ENCODE measurements at places on chromosomes 4 and X.

- DNase-seq, result no peak
Observed at GRCh38 chr4:132530861-132531260, 618.2 kb upstream of the PCDH10 start.

DNA sequence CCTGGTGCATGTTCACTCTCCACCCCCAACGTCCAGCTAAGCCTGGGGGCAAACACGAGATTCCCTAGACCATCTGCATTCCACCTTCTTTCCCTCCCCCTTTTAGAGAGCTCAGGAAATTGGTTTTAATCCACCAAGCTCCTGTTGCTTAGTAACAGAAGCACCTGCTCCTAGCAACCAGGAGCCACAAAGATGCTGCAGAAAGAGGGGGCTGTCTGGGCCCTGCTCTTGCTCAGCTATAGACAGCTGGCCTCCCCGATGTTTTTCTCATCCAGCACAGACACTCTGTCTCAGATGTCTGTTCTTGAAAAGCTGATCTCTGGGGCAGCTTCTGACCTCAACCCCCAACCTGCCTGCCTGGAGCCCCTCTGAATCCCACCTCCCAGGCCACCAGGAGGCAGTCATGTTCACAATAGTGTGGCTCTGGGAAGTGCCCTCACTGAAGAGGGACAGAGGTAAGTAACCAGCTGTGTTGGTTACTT is 71.5 kb downstream of the SLC16A2 start:
- DNase-seq, result peak; percentile 58

- no peak for DNase-seq
Observed at GRCh38 chrX:135632353-135632752, 81.1 kb upstream of the CT45A1 start.

- DNase-seq, result no peak
Observed at GRCh38 chrX:10358958-10359357, 202.2 kb downstream of the CLCN4 start.

DNA sequence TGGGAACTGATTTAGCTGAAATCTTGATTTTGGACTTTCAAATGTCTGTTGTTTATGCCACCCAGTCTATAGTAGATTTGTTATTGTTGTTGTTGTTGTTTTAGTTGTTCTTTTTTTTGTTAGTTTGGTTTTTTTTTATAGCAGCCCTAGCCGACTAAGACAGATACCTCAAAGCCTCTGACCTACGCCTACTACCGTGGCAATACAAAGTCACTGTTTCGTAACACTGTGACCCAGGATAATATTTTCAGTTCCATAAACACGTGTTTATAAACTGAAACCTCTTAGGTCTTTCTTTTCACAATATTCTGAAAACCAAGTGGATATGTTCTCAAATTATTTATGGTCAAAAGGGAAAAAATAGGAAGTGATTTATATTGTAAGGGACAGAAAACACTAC is 32.8 kb downstream of the VCX2 start:
- DNase-seq, result no peak

DNA sequence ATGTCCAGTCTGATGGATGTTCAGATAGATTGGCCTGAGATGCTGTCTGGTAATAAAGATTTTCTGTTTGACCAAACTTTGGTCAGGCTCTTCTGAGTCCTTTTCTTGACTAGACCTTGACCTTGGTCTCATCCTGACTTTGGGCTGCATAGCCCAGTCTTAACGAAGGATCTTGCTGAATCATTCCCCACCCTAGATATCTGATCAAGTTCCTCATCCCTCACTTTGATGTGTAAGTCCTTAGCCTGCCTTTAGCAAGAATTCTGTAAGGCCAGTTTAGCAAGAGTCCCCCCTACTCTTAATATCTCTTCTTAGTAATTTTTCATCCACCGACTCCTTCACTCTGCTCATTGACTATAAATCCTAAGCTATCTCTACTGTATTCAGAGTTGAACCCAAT is 244.4 kb upstream of the JADE1 start:
- no peak for DNase-seq

- no peak for DNase-seq
Observed at GRCh38 chr4:32519060-32519459, 1798.9 kb downstream of the PCDH7 start.

- no peak for DNase-seq
Observed at GRCh38 chr4:17273047-17273446, 238.8 kb downstream of the QDPR start.

GRCh38 chr4:113641025-113641431 is 120.5 kb downstream of the CAMK2D start:
- no peak for DNase-seq

GRCh38 chrX:12452268-12452667 is 314.0 kb downstream of the FRMPD4 start:
- DNase-seq, result no peak

DNA sequence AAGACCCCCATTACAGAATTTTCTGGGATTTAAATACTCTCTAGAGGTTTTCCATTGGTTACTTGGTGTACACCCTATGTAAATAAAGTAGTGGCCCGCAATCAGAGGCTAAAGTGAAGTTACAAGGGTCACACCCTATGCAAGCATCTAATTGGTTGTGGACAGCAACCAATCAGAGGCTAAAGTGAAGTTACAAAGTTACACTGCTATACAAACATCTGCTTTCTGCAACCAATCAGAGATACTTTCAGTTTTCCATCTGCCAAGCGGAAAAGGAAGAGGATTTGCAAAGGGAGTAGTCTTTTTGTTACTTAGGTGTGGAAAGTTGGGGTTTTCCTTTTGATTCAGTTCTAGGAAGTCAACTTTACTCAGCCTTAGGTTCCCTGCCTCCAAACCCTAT is 2.0 kb upstream of the ATRX start:
- no peak for DNase-seq

DNA sequence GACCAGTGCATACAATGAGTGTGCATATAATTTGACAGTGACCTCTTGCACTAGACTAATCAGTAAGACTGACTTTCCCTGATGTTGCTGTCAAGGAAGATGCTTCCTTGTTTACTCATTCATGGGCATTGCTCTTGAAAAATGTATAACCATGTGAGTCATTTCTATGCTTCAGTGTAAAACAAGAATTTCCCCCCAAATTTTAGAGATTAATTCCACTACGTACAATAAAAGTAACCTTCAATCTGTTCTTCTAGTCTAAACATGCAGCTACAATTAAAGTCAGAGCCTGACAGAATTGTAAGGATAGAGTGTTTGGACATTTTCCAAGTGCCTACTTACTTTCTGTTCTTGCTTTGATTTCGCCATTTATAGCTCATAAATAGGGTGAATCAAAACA is 935.7 kb downstream of the RAPGEF2 start:
- DNase-seq, result no peak

GRCh38 chr4:30656828-30657227 is 63.3 kb upstream of the PCDH7 start:
- DNase-seq, result no peak

GRCh38 chr4:34289962-34290361 is 1954.4 kb downstream of the ARAP2 start:
- no peak for DNase-seq

- peak; percentile 40 for DNase-seq
Observed at GRCh38 chrX:51395810-51396728, 63.4 kb downstream of the NUDT10 start.

- DNase-seq, result no peak
Observed at GRCh38 chrX:18471296-18471695, 45.9 kb downstream of the CDKL5 start.

DNA sequence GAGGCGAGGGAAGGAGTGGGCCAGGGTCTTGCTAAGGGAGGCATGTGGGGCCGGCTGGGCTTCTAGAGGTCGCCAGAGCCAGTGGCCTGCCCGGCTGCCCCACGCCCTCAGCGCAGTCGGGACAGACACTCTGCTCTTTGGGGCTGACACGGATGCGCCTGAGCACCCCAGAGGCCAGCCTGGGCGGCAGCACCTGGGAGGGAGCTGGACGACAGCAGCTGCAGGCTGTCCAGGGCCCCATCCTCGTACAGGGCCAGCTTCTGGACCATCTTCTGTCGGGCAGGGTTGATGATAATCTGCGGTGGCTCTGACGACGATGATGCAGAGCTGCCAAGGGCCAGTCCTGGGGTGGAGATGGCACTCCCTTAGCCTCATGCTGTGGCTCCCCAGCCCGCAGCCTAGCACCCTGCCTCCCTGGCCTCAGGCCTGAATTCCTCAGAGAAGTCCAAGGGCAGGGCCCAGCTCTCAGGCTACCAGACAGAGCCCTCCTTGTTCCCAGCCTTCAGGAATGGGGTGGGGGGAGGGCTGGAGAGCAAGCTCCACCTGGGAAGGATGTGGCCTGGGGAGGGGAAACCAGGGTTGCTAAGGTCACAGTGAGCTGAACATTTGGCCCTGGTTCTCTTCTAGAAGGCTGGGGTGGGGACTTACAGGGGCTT is 7.2 kb downstream of the IRAK1 start:
- DNase-seq, result no peak

DNA sequence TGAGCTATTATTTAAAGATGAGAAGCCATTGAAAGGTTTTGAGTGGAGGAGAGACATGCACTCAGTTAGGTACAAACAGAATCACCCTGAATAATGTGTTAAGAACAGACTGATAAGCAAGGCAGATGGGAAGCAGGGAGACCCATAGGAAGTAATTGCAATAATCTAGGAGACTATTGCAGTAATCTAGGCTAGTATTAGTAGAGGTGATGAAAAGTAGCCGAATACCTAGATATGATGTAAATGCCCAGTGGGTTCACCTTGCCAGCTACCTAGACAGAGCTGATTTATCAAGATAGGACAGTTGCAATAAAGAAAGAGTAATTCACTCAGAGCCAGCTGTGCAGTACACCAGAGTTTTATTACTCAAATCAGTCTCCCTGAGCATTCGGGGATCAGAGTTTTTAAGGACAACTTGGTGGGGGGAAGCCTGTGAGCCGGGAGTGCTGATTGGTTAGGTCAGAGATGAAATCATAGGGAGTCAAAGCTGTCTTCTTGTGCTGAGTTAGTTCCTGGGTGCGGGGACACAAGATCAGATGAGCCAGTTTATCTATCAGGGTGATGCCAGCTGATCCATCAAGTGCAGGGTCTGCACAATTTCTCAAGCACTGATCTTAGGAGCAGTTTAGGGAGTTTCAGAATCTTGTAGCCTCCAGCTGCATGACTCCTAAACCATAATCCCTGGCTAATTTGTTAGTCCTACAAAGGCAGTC is 427.5 kb downstream of the RPA4 start:
- no peak for DNase-seq

DNA sequence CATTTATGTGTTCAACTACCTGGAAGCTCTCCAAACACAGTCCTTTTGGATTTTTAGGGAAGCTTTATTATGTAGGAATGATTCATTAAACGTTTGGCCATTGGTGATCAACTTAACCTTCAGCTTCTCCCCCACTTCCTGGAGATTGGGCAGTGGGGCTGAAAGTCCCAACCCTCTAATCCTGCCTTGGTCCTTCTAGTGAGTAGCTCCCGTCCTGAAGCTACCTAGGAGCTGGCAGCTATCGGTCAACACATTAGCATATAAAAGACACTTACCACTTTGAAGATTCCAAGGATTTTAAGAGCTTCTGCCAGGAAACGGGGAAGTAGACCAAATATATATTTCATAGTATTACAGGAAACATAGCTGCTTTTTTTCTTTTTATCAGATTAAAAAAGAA is 69.7 kb downstream of the MCUB start:
- DNase-seq, result no peak

GRCh38 chr4:125951261-125951887 is 636.6 kb downstream of the FAT4 start:
- no peak for DNase-seq

GRCh38 chr4:68359508-68359907 is 9.6 kb upstream of the YTHDC1 start:
- no peak for DNase-seq

- no peak for DNase-seq
Observed at GRCh38 chr4:137649711-137650450, 117.6 kb upstream of the PCDH18 start.

DNA sequence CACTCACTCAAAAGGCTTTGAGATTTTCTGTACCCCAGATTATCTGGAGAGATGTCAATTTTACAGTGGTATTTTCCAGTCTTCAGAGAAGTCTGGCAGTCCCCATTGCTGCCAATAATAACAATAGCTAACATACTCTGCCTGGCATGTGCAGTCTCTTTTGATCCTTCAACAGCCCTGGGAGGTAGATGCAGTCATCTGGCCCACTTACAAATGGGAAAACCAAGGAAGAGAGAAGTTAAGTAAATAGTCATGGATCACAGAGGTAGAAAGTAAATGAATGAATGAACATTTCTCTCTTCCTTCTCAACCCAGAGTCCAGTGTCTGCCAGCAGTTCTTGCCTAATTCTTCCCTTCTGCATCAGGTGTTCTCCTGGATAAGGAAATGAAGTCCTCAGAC is 113.0 kb upstream of the EDNRA start:
- DNase-seq, result no peak

- no peak for DNase-seq
Observed at GRCh38 chr4:77044461-77045150, 31.2 kb downstream of the CCNI start.

- DNase-seq, result no peak
Observed at GRCh38 chrX:24150898-24151297, 1.4 kb downstream of the ZFX start.

DNA sequence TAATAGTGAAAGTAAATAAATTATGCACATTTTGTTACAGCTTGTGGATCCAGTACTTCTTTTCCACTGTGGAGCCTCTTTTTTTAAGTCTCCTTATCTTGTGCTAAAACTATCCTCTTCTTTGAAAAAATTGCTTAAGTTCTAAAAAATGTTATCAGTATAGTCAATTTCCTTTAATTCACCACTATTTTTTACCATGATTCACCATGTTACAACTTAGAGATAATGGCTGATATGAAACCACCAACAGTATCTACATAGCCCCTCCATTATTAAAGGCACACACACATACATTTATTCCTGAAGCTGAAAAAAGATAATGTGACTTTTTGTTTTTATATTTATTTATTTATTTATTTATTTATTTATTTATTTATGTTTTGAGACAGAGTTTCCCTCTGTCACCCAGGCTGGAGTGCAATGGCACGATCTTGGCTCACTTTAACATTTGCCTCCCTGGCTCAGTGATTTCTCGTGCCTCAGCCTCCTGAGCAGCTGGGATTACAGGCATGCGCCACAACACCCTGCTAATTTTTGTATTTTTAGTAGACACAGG is 243.2 kb downstream of the SPOCK3 start:
- no peak for DNase-seq

DNA sequence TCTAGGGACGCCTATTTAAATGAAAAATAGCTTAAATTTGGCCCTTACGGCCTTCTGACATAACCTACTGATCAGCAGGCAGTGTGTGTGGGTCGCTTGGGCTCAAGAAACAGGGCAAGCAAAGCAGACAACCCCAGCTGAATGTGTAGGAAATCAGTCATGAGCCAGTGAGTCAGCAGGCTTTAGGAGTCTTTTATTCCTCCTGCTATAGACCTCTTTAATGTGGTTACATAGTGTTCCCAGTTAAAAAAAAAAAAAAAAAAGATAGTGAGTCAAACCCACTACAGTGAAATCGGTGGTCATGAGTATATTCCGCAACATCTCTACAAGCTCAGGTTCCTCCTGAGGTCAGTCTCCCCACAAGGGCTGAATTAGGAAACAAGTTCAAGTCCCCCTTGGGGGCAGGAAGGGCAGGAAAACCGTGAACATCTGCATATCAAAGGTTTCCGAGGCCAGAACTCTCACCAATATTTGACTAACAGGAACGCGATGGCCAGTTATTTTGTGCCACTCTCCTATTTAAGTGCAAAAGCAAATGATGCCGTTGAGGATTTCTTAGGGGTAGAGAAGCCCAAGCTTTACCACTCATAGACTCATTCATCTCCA is 32.7 kb downstream of the ACSL1 start:
- DNase-seq, result no peak

Data from WTC11 (cell line).